ENCODE measurements at places on chromosomes 6 and 20.

DNA sequence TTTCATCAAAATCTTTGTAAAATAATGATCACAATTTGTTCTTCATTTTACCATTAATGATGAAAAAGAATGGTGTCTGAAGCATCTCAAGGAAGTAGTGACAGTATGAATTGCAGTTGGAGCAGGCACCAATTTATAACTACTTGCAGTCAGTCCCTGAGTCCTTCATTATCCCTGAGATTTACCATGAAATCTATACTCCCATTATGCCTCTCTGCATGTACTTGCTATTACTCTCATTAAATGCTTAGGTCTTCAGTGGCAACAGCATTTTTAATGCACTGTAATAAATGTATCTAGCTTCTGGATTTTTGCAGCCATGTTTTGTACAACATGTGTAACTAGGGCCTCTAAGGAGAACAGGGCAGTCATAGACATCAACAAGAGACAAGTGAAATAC, 708.8 kb downstream of the EYS start:
- DNase-seq: no peak

GRCh38 chr20:53582574-53583351, 10.9 kb downstream of the ZNF217 start:
- DNase-seq: no peak

GRCh38 chr20:10919396-10920140, 245.8 kb upstream of the JAG1 start:
- DNase-seq: no peak

- no peak for DNase-seq
Measured at GRCh38 chr20:54132612-54133433, 41.0 kb downstream of the CYP24A1 start.

GRCh38 chr6:168363302-168363701, 43.7 kb upstream of the DACT2 start:
- no peak for DNase-seq

DNA sequence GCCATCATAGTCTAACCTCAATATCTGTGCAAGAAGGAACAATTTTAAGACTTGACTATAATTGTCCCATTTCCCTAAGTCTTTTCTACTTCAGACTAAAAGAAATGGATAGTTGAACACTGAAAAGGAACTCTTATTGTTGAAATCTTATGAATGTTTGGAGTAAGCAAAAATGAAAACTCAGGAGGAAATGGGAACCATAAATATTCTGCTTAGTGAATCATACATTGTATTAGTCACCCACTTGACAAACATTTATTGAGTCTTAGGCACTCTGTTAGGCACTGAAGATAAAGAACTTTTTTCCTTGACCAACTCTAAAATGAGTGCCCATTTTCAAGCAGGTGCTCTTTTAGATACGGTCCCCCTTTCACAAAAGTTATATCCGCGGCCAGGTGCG, 8.7 kb downstream of the CCDC170 start:
- no peak for DNase-seq

GRCh38 chr20:51333971-51334370, 208.5 kb downstream of the NFATC2 start:
- DNase-seq: no peak

GRCh38 chr20:17287503-17287902, 60.7 kb downstream of the PCSK2 start:
- DNase-seq: no peak
